ENCODE measurements at places on chromosomes 13 and 19. TPM values are rescaled to one million over a fixed set of nuclear protein-coding genes. Genes with fewer than 3 reads are reported as not detected.

Gene COL5A3
- 5.2 TPM for polyA plus RNA-seq

Gene VN1R2
- polyA plus RNA-seq = not detected

Gene TEX26
- polyA plus RNA-seq = not detected

Gene PSPN
- polyA plus RNA-seq = 0.92 TPM

Gene KIR3DL1
- not detected for polyA plus RNA-seq

Gene CCDC169
- 0.43 TPM for polyA plus RNA-seq

Gene PGLYRP2
- polyA plus RNA-seq = not detected

Gene PCSK4
- 2.7 TPM for polyA plus RNA-seq

Gene S1PR5
- not detected for polyA plus RNA-seq

Gene GPR183
- 5.8 TPM for polyA plus RNA-seq

Gene SOX1
- polyA plus RNA-seq = not detected

Gene RNF225
- not detected for polyA plus RNA-seq

Gene NTF4
- 17.5 TPM for polyA plus RNA-seq

Gene GPC6
- polyA plus RNA-seq = 0.70 TPM

Gene MAG
- polyA plus RNA-seq = not detected

Gene DMKN
- polyA plus RNA-seq = 139 TPM

Gene C5AR1
- 7.2 TPM for polyA plus RNA-seq

Gene DHRS12
- 20.9 TPM for polyA plus RNA-seq

Gene SLC7A1
- polyA plus RNA-seq = 5.9 TPM

Gene RFX1
- polyA plus RNA-seq = 3.1 TPM

Gene LRP3
- 10.3 TPM for polyA plus RNA-seq

Gene DOCK9
- 8.7 TPM for polyA plus RNA-seq

Gene NLRP12
- polyA plus RNA-seq = 0.05 TPM

Gene ZNF613
- polyA plus RNA-seq = 1.7 TPM

Gene USHBP1
- polyA plus RNA-seq = 4.1 TPM

Gene SELENOV
- polyA plus RNA-seq = not detected

Gene PCDH9
- polyA plus RNA-seq = 0.40 TPM

Gene APOE
- 166 TPM for polyA plus RNA-seq

Gene TEX29
- 0.87 TPM for polyA plus RNA-seq

Gene C19orf67
- polyA plus RNA-seq = not detected

Gene MAMSTR
- 0.46 TPM for polyA plus RNA-seq

Gene LIM2
- not detected for polyA plus RNA-seq

Gene SCEL
- polyA plus RNA-seq = not detected

Gene FKRP
- 6.5 TPM for polyA plus RNA-seq

Gene GJB2
- 2.3 TPM for polyA plus RNA-seq

Gene NDUFA13
- polyA plus RNA-seq = 300 TPM

Gene PRR12
- polyA plus RNA-seq = 3.1 TPM

Gene ZNF181
- polyA plus RNA-seq = 5.7 TPM

Gene ZNF568
- polyA plus RNA-seq = 2.6 TPM

Gene ZNF576
- 14.9 TPM for polyA plus RNA-seq

Gene ADAMTS10
- 6.6 TPM for polyA plus RNA-seq

Gene GAPDHS
- not detected for polyA plus RNA-seq

Gene DENND1C
- polyA plus RNA-seq = 2.5 TPM

Gene TGFBR3L
- not detected for polyA plus RNA-seq

Gene URI1
- 26.5 TPM for polyA plus RNA-seq

Gene OR7E24
- polyA plus RNA-seq = not detected

Gene SERPINE3
- polyA plus RNA-seq = not detected

Gene PROZ
- polyA plus RNA-seq = not detected

Gene SCN1B
- polyA plus RNA-seq = 3.7 TPM

Gene EXOC3L2
- polyA plus RNA-seq = 2.9 TPM

Gene GNA15
- polyA plus RNA-seq = 4.9 TPM

Gene GPR180
- 1.1 TPM for polyA plus RNA-seq
